ENCODE measurements at places on chromosomes 16 and 17.

DNA sequence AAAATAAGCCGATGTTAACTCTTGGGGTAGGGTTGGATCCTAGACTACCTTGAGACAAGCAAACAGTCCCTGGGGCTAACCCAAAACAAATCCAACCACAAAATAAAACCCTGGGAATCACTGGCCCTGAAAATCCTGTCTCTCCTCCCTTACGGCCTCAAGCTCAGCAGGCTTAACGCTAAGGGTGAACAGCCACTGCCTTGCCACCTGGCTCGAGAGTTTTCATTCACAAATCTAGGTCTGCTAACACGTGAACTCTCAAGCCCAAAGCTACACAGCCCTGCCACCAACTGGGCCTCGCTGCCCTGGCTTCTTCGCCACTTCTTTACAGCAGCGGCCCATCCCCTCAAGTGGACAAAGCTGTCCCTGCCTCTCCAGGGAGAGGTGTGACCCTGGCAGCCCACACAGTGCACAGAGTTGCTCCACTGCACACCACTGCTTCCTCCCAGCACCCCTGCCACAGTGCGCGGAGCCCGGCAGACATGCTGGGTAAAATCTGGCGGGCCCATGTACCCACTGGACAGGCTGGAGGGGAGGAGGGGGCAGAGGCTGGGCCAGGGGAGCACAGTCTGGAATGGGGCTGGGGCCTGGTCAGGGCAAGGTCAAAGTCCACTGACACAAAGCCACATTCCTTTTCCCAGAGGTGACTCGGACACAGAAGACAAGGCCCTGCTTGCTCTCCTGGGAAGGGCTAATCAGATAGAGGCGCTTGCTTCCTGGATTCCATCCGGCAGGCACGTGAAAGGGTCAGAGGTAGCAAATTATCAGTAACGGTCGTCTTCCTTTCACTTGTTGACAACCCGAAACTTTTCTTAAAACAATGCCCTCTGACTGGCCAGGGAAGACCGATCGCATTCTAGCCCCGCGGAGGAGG is 996 bp downstream of the PCYT2 start:
- DNase-seq, result no peak

GRCh38 chr17:49239963-49240362 is 9.4 kb upstream of the PHOSPHO1 start:
- DNase-seq, result no peak

- no peak for DNase-seq
Measured at GRCh38 chr17:69818467-69818866, 256.6 kb upstream of the KCNJ16 start.

- no peak for DNase-seq
Measured at GRCh38 chr16:46796764-46797269, 34.2 kb downstream of the C16orf87 start.

GRCh38 chr16:75458029-75458428 is 6.5 kb downstream of the TMEM170A start:
- no peak for DNase-seq

- DNase-seq, result no peak
Measured at GRCh38 chr17:3271072-3271848, 26.9 kb downstream of the OR3A1 start.

GRCh38 chr17:46875849-46876352 is 24.5 kb downstream of the WNT9B start:
- DNase-seq, result no peak

DNA sequence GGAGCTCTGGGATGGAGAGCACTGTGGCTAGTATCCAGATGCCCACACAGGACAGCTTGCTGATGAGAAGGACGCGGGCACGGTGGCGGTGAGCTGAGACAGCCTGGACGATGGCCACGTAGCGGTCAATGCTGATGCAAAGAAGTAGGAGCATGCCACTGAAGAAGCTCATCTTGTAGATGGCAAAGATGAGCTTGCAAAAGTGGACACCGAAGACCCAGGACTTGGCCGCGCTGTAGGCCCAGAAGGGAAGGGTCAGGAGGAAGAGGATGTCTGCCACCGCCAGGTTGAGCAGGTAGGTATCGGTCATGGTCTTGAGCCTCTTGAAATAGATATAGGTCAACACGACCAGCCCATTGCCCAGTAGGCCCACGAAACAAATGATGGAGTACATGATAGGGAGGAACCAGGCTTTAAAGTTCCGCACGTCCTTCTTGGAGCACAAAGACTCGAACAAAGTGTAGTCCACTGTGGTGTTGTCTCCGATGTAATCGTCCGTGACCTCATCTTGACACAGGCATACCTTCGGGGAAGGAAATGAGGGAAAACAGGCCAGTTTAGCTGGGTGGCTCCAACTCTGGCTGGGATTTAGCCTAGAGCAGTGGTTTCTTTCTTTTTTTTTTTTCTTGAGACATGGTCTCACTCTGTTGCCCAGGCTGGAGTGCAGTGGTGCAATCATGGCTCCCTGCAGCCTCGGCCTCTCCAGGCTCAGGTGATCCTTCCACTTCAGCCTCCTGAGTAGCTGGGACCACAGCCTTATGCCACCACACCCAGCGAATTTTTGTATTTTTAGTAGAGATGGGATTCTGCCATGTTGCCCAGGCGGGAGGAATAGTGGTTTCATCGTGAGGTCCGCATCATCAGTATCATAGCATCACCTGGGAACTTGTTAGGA is 9.7 kb downstream of the CCR7 start:
- no peak for DNase-seq

- DNase-seq, result no peak
Measured at GRCh38 chr16:78211946-78212345, 112.5 kb downstream of the WWOX start.

DNA sequence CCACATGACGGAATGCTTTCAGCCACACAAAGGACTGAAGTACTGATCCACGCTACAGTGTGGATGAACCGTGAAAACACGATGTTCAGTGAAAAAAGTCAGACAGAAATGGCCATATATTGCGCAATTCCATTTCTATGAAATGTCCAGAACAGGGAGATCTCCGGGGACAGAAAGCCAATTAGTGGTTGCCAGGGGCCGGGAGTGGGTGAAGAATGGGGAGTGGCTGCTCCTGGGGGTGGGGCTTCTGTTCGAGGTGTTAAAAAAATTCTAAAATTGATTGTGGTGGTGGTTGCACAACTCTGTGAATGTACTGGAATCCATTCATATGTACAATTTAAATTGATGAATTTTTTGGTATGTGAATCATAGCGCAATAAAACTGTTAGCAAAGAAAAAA is 154.8 kb upstream of the HSBP1 start:
- DNase-seq, result peak; percentile 55

GRCh38 chr16:1612320-1613111 is at the start of gene CRAMP1:
TSS of gene CRAMP1 (plus strand) at chr16:1612360. CDS start at chr16:1614640, 2,280 bp downstream.
- no peak for DNase-seq

- no peak for DNase-seq
Measured at GRCh38 chr16:90046122-90046970, 27.1 kb upstream of the DBNDD1 start.

- DNase-seq, result no peak
Measured at GRCh38 chr17:45869676-45870341, 24.5 kb upstream of the MAPT start.

DNA sequence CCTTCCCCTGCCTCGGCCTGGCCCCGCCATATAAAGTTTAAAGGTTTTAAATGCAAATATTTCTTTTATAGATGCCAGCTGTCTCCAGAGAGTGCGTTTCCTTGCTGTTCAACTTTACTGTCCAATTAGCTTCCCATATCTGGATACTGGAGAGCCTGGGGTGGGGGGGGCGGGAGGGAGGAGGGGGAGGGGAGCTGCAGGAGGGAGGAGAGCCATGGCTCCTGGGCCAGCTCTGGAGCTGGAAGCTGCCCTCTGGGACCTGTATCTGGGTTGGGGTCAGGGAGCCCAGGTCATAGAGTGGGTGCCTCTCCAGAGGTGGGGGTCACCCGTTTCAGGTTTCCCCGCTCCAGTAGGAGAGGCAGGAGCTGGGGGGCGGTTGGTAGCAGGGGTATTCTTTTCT is 6.2 kb upstream of the GSE1 start:
- DNase-seq, result no peak
